ENCODE measurements at places on chromosomes 5 and 9.

GRCh38 chr5:14173377-14174229, 30.5 kb downstream of the TRIO start:
- DNase-seq: no peak

GRCh38 chr5:95918421-95919006, 43.1 kb downstream of the ELL2 start:
- no peak for DNase-seq

DNA sequence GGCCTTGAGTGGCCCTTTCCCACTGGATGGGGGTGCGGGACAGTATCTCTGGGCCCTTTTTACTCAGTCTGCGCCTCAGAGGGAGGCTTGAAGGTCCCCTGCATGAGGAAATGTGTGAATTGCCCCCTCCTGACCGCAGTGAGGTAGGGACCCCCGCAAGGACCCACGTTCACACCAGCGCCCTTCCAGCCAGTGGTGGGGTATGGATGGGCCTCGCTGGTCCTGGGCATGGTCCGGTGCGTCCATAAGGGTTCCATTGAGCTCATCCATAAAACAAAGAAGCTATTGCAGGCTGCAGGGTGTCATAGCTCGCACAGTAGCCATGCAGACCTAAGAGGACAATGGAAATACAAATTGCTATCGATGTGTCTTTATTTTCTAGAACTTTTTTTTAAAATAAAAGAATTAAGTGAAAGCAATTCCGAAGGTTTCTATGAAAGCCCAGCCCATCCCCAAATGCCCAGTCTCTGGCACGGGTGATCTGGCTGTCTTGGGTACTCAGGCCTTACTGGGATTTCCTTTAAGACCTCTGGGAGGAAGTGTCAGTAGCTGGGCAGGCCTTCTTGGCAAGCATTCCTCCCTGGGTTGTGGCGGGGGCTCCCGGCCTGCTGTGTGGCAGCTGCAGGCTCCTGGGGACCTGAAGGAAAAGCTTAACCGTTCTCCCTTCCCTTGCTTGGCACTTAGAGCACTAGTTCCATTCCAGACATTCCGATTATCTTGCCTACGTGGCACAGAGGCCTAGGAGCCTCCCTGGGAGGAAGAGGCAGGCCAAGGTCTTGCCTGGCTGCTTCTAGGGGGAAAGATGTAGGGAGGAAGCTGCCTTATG, 1.5 kb upstream of the SEMA5A start:
- no peak for DNase-seq

GRCh38 chr5:155898284-155898683, 428.7 kb upstream of the SGCD start:
- DNase-seq: no peak

- DNase-seq: peak; percentile 73
Observed at GRCh38 chr5:52989781-52990527, 802 bp downstream of the ITGA2 start.

DNA sequence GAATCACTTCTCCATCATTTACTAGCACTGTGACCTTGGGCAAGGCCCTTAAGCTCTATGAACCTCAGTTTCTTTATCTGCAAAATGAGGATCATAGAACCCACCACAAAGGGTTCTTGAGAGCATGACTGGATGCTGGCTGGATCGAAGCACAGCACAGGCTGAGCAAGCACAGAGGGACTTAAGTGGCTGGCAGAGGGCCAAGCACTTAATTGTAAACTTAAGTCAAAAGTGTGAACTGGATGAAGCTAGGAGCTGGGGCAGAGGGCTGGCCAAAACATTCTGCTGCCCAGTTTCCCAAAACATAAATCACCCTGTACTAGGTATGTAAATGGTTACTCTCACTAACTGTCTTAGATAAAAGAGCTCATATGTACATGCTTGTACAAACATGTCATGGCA, 112.3 kb upstream of the WWC1 start:
- DNase-seq: no peak

- no peak for DNase-seq
Observed at GRCh38 chr5:133247881-133248624, 196.2 kb downstream of the HSPA4 start.

- DNase-seq: no peak
Observed at GRCh38 chr5:52734557-52734956, 53.2 kb upstream of the ITGA1 start.

GRCh38 chr5:94551858-94552257, 66.5 kb downstream of the KIAA0825 start:
- no peak for DNase-seq

DNA sequence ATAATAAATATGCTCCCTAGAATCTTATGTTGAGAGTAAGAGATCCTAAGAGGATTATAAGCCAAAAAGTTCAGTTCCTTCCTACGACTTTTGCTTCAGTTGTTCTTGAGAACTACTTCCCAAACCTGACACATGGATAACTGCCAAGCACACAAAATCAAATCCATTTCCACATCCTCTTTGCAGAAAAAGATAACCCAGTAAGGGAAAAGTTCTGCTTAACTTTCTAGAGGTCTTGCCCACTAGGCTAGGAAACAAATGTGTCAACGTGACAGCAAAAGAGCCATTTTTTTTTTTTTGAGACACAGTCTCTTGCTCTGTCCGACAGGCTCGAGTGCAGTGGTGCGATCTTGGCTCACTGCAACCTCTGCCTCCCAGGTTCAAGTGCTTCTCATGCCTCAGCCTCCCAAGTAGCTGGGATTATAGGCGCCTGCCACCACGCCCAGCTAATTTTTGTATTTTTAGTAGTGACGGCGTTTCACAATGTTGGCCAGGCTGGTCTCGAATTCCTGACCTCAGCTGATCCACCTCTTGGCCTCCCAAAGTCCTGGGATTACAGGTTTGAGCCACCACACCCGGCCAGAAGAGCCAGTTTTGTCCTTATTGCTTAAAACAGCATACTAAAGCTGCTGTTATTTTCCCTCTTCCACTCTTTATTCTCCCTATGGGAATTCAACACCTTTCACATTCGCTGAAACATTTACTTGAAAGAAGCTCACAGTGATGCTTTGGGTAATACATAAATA, 24.2 kb downstream of the CSNK1A1 start:
- no peak for DNase-seq

DNA sequence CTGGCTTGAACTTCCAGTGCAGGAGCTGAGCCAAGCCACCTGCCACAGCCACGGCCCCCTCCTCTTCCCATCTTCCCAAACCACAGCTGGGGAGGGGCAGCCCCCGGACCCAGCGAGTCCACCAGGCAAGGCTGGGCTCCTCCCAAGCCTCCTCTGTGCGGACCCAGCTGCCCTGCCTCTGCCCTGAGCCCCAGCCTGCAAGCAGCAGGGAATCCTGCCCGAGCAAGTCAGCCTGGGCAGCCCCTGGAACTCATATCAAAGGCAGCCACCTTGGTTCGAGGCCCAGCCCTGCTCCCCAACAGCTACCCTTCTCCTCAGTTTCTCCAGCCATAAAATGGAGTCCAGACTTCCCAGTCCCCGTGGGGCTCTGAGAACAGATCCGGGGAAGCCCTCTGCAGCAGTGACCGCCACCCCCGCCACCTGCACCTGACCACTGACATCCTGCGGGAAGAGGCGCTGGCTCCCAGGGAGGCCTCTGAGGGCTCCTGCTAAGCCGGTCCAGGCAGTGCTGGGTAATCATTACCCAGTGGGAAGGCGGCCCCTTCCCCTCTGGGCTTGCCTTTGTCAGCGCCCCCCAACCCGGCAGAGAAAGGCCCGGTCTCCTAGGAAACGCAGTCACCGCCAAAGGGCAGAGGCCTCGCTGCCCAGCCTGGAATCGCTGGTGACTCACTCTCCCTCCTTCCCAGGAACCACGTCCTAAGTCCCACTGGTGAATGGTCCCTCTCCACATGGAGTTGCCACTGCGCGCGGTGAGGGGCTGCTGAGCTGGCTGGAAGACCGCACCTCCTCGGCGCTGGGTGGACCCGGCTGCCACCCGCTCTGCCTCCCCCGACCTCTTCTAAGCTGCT, 1.5 kb downstream of the VAV2 start:
- DNase-seq: no peak

- no peak for DNase-seq
Observed at GRCh38 chr9:26325444-26325829, 567.2 kb downstream of the CAAP1 start.

GRCh38 chr5:66498791-66499207, 97.4 kb upstream of the MAST4 start:
- DNase-seq: peak; percentile 25

- no peak for DNase-seq
Observed at GRCh38 chr5:37039824-37040223, 163.3 kb downstream of the NIPBL start.

GRCh38 chr5:72101828-72102227, 5.4 kb upstream of the MAP1B start:
- DNase-seq: no peak

GRCh38 chr9:33272061-33272460, 7.2 kb downstream of the CHMP5 start:
- no peak for DNase-seq
